Breast epithelium (tissue), 4 donors: ENCODE measurements at places on chromosomes 7 and 10.

GRCh38 chr10:132264306-132264950, 43.3 kb downstream of the STK32C start:
- no peak for DNase-seq

GRCh38 chr10:122999347-122999746, 9.2 kb downstream of the IKZF5 start:
- no peak for DNase-seq

- DNase-seq, result no peak
These were observed 596.5 kb downstream of the NXPH1 start for GRCh38 chr7:9029681-9030530.

DNA sequence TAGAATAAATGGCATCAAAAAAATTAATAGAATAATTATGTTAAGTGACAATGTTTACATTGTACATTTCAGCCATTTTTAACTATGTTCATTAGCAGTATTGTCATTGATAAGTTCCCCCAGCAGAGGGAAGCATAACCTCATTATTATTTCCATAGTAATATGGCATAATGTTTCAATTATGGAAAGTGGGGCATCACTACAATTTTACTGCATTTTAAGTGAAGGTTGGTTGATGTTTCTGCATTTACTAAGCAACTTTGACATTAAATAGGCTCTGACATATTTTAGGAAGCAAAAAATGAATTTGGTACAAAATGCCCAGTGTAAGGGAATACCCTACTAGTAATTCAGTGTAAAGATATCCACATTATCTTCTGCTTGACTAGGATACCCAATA, 218.3 kb downstream of the SEMA3A start:
- DNase-seq, result no peak

DNA sequence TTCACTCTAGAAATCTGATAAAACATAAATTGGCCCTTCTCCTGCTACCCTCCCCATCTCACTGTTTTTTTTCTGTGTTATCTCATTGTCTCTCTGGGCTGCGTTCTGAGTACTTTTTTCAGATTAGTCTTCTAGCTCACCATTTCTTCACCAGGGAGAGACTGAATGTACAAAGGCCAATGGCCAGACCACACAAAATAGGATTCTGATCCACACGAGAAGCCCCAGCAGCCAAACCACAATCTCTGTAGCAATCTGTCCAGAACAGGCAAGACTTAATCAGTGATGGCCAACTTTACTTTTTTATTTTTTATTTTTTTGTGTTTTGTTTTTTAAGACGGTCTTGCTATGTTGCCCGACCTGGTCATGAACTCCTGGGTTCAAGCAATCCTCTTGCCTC, 55.9 kb upstream of the PAPSS2 start:
- no peak for DNase-seq

- DNase-seq, result no peak
These were observed 10.3 kb upstream of the STK17A start for GRCh38 chr7:43572516-43573049.

GRCh38 chr7:39407137-39407536, 159.1 kb upstream of the YAE1 start:
- no peak for DNase-seq

DNA sequence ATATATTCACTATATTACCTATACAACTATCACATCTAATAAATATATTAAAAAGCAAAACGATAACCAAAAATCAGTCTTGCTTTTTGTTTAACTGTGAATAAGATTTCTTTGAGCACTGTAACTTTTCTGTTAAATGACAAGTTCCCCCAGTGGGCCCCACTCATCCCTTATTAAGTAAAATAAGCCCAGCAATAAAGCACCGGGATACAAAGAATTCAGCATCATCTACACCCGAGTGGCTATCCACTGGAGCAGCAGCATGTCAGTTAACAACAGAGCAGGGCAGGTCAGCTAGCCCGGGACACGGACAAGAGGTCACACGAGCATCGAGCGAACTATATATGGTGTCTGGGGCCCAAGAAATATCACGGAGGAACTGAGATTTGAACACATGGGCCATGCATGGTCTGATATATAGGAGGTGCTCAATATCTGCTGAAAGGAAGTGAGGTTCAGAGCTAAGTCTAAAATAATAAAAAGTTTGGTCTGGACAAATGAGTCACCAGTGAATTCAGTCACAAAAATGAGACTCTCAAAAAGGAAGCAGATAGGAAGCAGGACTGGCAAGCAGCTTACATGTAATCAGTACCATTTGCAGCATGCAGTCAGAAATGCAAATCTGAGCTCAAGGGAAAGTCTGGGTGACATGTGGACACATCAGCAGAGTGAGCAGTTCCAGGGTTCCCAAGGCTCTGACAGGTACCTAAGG, 4.1 kb downstream of the ERCC6 start:
- no peak for DNase-seq

DNA sequence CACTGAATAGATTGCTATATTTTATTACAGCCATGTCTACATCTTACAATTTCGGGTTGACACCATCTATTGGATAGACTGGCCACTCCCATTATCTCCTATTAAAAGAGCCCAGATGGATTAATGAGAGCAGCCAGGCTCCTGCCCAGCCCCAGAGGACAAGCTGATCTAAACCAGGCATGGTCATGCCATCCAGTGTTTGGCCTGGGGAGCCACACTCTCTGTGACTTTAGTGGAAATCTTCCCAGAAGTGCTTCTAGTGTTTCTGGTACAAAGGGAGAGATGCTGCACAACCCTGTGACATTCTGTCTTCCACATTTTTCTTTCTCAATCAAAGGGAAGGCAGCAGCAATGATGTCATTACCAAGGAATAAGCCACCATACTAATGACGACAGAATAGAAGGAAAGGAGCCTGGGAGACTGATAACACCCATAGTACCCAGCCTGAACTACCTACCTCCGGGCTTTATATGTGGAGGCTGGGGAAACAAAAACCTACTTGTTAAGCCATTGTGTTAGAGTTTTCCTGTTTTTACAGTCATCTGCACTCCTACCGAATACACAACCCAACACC, 5.0 kb downstream of the NEBL start:
- no peak for DNase-seq

DNA sequence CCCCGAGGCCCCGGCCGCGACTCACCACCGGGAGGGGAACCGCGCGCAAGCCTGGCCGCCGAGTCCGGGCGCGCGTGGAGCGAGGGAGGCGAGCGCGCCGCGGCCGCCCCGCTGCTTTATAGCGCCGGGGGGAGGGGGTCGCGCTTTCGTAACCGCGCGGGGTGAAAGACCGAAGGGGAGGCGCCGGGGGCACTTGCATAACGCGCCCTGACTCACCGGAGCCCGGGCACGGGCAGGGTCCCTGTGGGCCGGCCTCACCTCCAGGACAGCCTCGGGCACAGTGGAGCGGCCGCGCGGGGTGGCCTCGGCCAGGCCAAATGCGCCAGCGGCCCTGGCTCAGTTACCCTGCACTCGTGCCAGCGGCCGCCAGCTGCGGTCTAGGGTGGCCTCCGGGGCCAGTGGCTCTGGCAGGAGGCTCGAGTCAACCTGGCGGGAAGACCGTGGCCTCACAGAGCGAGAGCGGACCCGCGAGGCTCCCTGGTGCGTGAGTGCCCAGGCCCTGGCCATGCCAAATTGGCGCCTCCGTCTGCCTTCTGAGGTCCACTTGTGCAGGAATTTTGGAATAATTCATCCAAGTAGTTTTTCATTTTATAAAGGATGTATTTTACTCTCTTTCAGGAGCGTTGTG, at the start of gene RBP4:
RBP4 (minus strand) TSS at position 90 of the 628 bp plus-strand sequence. CDS start 207 bp downstream, outside the sequence.
- no peak for DNase-seq

DNA sequence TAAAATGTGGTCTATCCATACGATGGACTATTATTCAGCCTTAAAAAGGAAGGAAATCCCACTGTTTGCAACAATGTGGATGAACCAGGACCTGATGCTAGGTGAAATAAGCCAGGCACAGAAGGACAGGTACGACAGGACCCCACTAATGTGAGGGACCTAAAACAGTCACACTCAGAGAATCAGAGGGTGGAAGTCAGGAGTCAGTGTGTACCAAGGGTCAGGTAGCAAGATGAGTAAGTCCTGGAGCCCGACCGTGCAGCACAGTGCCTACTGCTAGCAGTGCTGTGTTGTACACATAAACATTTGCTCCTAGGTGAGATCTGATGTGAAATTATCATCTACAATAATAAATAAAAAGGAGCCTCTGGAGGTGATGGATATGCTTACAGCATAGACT, 322.3 kb downstream of the GLRX3 start:
- no peak for DNase-seq

DNA sequence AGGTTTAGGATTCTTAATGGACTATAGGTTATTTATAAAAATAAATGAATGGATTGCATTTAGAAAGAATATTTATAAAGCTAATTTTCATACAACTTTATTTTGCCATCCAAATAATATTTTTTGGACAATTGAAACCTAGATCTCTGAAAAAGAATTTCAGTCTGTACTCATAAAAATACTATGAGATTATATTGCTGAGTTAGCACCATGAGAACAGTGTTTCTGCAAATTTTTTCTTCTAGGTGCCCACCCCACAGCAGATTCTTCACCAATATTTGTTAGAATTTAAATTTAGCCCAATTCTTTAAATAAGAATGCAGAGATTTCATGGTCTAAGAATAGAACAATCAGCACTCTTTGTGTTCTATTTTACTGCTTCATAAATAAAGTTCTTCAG, 85.6 kb upstream of the TEX47 start:
- no peak for DNase-seq

- no peak for DNase-seq
These were observed 13.4 kb downstream of the SCIN start for GRCh38 chr7:12583922-12584321.

DNA sequence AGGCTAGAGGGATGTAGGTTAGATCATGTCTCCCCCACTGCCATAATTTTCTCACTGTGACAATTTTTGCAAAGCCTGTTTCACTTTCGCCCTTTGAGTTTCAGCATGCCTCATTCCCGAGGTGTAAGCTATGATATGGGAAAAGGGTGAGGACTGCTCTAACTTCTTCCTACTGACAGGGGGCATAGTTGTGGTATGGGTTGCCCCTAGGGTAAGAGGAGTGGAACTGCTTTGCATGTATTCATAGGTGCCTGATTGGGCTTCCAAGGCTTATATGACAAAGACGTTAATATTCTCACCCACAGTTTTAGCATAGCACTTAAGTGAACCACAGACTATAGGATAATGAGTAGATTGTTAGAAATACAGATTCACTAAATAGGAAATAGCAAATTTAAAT, 148.7 kb downstream of the BBS9 start:
- DNase-seq, result no peak

- no peak for DNase-seq
These were observed 831 bp downstream of the ZKSCAN5 start for GRCh38 chr7:99505324-99505662.

DNA sequence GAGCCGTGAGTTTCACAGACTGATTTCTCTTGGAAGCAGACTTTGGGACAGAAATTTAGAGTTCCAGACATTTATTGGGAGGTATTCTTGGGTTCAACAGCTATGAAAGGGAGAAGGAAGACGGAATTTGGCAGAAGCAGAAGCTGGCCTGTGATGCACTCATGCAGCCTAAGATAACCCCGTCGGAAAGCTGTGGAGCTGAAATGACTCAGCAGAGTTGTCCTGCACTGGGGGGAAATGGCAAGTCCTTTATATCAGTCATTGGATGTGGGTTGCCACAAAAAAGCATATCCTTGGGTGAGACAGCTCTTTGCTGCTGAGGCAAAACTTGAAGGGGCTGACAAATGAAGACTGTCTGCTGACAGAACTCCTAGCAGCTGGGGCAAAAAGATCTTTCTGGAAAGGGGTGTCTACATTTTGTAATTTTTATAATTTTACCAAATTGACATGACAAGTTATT, 11.5 kb upstream of the MICU1 start:
- no peak for DNase-seq
